Hepatocyte (in vitro differentiated cells): ENCODE measurements at places on chromosomes 13 and 19. TPM values are rescaled to one million over a fixed set of nuclear protein-coding genes. Genes with fewer than 3 reads are reported as not detected.

GRCh38 chr13:98214707-98215106 lies 37.6 kb upstream of the RNF113B start:
- H3K27ac ChIP-seq: peak overlapping the region; percentile 61
- peaks cover 25% of the 10 kb centered on the region for H3K4me1 ChIP-seq
- no peaks in the 10 kb centered on the region for H3K36me3 ChIP-seq
- peak; percentile 13 for DNase-seq

GRCh38 chr13:64371045-64371444 lies 2859.1 kb downstream of the PCDH9 start:
- no peak overlapping the region for H3K4me3 ChIP-seq
- H3K36me3 ChIP-seq: no peaks in the 10 kb centered on the region
- H3K4me1 ChIP-seq: no peaks in the 10 kb centered on the region
- H3K27me3 ChIP-seq: no peaks in the 10 kb centered on the region
- H3K27ac ChIP-seq: no peak overlapping the region

- no peak overlapping the region for H3K4me3 ChIP-seq
- H3K4me1 ChIP-seq: no peaks in the 10 kb centered on the region
- H3K27me3 ChIP-seq: no peaks in the 10 kb centered on the region
- H3K27ac ChIP-seq: no peak overlapping the region
Observed at GRCh38 chr19:32543115-32543900, 37.7 kb upstream of the PDCD5 start.

- peaks cover 2% of the 10 kb centered on the region for H3K4me1 ChIP-seq
- no peaks in the 10 kb centered on the region for H3K36me3 ChIP-seq
- H3K27ac ChIP-seq: no peak overlapping the region
- H3K4me3 ChIP-seq: no peak overlapping the region
Observed at GRCh38 chr19:38285567-38285966, 18.5 kb upstream of the C19orf33 start.

- no peak overlapping the region for H3K4me3 ChIP-seq
- no peaks in the 10 kb centered on the region for H3K36me3 ChIP-seq
- no peak for DNase-seq
- H3K27me3 ChIP-seq: no peaks in the 10 kb centered on the region
Observed at GRCh38 chr13:39462428-39462827, 140.6 kb downstream of the LHFPL6 start.

DNA sequence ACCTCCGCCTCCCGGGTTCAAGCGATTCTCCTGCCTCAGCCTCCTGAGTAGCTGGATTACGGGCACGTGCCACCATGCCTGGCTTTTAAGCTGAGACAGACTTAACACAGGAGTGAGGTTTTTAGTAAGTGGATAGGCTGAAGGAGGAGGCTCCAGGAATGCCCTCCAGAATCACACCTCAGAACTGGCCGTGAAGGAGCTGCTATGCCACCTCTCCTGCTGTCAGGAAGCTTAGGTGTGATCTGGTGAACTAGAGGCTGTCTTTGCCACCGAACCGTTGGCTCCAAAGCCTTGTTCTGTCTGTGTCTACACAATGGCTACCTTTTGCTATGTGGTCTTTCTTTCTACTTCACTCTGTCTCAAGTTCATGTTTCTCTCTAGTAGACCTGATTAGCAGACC lies 4.2 kb downstream of the PDCD2L start:
- no peak overlapping the region for H3K4me3 ChIP-seq
- no peak overlapping the region for H3K27ac ChIP-seq
- H3K27me3 ChIP-seq: no peaks in the 10 kb centered on the region
- no peaks in the 10 kb centered on the region for H3K36me3 ChIP-seq

GRCh38 chr13:41827507-41828213 lies 133.2 kb downstream of the VWA8 start:
- peak overlapping the region; percentile 53 for H3K27ac ChIP-seq
- peaks cover 4% of the 10 kb centered on the region for H3K4me1 ChIP-seq
- H3K36me3 ChIP-seq: no peaks in the 10 kb centered on the region
- DNase-seq: peak; percentile 21

DNA sequence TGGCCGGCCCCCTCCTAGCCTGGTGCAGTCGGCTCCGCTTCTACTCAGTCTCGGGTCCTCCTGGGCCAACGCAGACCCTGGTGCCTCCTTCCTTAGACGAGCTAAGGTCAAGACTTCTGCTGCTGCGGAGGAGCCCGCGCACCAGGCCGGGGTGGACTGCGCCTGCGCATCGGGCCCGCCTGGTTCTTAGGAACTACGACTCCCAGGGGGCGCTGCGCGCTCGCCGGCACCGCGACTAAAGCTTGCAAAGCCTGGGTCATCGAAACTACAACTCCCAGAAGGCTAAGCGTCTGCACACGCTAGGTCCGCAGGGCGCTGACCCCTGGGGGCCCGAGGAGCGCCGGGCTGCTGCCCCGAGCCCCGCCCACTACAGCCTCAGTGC lies at the start of gene ZNF835:
Gene ZNF835, minus strand, starts transcription at position 145 of the 382 bp plus-strand sequence. CDS start 6,559 bp downstream, outside the sequence.
- H3K27ac ChIP-seq: no peak within 1 kb of the TSS
- no peaks in the 10 kb centered on the region for H3K36me3 ChIP-seq
- no peaks in the 10 kb centered on the region for H3K4me1 ChIP-seq
- no peaks in the 10 kb centered on the region for H3K27me3 ChIP-seq
- no peak for DNase-seq

GRCh38 chr13:34883396-34883795 lies 58.7 kb upstream of the NBEA start:
- no peak for DNase-seq
- no peaks in the 10 kb centered on the region for H3K36me3 ChIP-seq
- no peak overlapping the region for H3K4me3 ChIP-seq
- H3K27ac ChIP-seq: no peak overlapping the region
- no peaks in the 10 kb centered on the region for H3K4me1 ChIP-seq
- no peaks in the 10 kb centered on the region for H3K27me3 ChIP-seq

DNA sequence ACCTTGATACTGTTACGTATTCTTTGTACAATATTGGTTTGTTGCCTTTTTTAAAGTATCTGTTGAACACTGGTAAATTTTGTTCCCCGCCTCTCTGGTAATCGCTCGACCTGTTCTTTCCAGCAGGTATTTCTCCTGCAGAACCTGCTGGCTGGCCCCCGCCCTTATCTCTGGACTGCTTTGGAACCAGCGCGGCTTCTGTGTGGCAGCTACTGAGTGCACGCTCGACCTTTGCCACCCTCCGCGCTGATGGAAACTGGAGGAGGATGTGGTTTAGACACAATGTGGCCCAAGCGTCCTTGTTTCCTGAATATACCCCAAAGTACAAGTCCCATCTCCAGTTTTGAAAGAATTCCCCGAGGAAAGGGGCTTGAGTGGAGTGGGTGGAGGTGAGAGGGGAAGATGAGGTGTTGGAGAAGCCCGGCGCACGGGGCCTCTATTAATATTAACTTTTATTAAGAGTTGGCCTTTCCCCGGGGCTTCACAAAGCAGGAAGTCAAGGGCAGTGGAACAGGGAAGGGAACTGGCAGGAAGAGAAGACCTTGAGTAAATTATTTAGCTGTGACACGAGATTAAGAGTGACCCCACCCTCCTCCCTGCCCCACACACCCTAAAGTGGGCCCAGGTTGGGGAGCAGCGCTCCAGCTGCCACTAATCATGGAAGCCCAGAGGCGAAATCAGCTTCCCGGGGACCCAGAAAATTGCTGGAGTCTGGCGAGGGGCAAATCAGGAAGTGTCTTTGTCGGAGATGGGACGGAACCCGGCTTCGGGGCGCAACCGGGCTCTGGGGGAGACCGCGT lies 16.0 kb downstream of the CDX2 start:
- H3K27me3 ChIP-seq: peaks cover 7% of the 10 kb centered on the region
- peak overlapping the region; percentile 96 for H3K27ac ChIP-seq
- DNase-seq: peak; percentile 81
- H3K4me3 ChIP-seq: peak overlapping the region; percentile 60

The IGFL1 gene
- total RNA-seq: not detected in 2 replicates

The HS6ST3 gene
- total RNA-seq: 2.2 and 2.4 TPM in 2 replicates
